ENCODE measurements at places on chromosomes 12 and 14.

GRCh38 chr14:104641753-104642539 is 37.4 kb upstream of the TMEM179 start:
- no peak for DNase-seq

DNA sequence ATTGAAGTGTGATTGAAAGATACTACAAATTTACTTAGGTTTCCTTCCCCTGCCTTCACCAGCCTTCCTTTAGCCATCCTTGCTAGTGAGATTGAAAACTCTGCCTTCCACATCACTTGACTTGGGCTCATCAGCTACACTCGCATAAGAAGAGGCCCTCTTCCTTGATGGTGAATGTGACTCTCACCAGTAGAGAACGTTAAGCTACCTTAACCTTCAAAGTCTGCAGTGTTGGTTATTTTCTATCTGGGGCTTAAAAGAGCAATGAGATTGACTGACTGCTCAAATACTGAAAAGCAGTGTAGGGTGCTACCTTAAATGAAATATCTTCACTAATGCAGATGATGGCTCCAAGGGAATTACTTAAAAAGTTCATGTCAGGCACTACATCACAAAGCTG is 271.8 kb downstream of the EGLN3 start:
- no peak for DNase-seq

GRCh38 chr14:99513946-99514551 is 32.8 kb downstream of the CCNK start:
- DNase-seq = no peak

- DNase-seq = no peak
Measured at GRCh38 chr14:100965296-100965695, 61.8 kb upstream of the RTL1 start.

DNA sequence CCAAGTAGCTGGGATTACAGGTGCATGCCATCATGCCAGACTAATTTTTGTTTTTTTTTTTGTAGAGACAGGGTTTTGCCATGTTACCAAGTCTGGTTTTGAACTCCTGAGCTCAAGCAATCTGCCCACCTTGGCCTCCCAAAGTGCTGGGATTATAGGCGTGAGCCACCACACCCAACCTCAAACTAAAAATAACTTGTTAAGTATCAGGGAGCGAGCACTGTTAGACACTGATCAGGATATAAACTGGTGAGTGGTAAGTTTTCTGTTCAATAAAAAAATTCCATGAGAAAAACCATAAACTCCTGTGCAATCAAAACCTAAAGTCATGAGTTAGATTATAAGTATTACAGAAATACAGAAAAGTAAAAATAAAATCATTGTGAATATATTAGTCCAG is 44.6 kb upstream of the SYCP3 start:
- no peak for DNase-seq

DNA sequence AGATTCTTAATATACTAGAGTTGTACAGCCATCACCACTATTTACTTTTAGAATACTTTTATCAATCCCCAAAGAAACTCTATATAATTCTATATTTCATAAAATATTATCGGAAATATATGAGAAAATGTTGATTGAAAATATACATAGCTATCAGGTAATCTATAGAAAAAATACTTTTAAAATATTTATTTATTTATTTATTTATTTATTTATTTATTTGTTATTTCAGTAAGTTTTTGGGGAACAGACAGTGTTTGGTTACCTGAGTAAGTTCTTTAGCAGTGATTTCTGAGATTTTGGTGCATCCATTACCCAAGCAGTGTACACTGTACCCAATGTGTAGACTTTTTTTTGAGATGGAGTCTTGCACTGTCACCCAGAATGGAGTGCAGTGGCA is 206.6 kb upstream of the DAAM1 start:
- DNase-seq = no peak

Data from hematopoietic multipotent progenitor cell treated with erythropoietin and hydrocortisone succinate and interleukin-3 and kit ligand, for 17 days (in vitro differentiated cells).